CD4-positive, alpha-beta T cell (primary cell): ENCODE measurements at places on chromosomes 1 and 21.

DNA sequence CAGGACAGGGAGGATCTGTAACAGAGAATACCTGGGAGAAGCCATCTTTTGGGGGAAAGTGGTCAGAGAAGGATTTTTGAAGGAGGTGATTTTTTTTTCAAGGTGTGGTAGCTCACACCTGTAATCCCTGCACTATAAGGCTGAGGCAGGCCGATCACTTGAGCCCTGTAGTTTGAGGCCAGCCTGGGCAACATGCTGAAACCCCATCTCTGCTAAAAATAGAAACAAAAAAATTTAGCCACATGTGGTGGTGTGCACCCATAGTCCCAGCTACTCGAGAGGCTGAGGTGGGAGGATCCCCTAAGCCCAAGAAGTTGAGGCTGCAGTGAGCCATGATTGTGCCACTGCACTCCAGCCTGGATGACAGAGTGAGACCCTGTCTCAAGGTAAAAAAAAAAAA, 67.4 kb upstream of the ARTN start:
- no peak for DNase-seq

GRCh38 chr21:14285147-14285761, 69.3 kb downstream of the RBM11 start:
- DNase-seq = no peak

DNA sequence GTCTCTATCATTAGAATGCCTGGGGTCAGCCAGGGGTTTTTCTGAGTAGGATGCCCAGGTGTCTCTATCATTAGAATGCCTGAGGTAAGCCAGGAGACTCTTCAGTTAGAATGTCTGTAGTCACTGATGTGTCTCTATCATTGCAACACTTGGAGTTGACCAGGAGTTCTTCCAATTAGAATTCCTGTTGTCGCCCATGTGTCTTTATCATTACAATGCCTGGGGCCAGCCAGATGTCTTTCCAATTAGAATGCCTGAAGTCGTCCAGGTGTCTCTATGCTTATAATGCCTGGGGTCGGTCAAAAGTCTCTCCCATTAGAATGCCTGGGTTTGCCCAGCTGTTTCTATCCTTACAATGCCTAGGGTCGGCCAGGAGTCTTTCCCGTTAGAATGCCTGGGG, 55.8 kb downstream of the RNF187 start:
- DNase-seq = no peak

GRCh38 chr1:3914911-3915310, 14.8 kb upstream of the C1orf174 start:
- no peak for DNase-seq

DNA sequence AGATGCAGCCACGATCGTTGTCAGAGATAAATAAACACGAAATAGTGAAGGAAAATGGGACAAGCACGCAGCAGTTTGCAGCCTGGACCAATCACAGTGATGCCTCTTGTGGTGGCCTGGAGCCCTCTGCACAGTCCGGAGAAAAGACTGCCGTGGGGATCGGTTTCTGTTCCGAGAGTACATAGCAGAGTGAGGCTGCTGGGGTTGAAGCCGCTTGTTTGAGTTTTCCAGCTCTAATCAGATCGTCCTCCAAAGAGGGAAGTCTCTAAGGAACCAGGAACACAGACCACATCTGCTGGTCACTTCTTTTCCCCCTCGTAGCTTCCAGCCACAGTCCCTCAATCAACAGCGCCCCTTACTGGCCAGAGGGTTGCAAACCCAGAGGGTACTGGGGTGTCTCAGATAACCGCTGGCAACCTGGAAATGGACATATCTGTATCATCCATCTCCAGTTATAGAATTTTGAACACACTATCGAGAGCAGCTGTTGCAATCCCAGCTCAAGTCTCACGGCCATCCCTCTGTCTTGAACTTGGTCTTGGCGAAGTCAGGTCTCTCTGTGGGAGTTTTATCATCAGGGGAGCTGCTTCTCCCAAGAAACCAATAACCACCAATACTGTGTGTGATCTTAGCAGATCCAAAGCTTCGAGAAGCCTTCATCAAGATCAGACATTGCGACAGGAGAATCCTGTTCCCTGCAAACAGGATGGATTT, 57.4 kb downstream of the OLIG1 start:
- peak; percentile 72 for DNase-seq
